A673 (cell line): ENCODE measurements at places on chromosomes 6 and 20. TPM values are rescaled to one million over a fixed set of nuclear protein-coding genes. Genes with fewer than 3 reads are reported as not detected.

DNMT3B gene
- 3.8 and 5.7 TPM in 2 replicates for total RNA-seq

OPN5 gene
- total RNA-seq = not detected in 2 replicates

DNA sequence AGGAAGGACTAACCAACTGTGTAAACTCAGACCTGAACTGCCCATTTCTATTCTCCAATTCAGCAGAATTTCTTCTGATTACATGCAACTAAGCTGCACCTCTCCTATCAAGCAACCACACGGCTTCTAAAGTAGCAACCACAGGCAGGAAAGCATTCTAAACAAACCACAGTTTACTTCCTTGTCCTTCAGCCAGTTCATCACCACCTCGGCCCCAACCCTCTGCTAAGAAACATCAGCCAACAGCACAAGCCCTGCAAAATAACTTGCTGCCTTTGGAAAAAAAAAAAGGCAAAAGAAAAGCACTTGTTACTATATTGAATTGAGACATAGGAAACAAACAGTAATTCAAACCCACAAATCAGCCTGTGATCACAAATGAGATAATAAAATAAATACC is 140.3 kb downstream of the NFATC2 start:
- peaks cover 4% of the 10 kb centered on the region for H3K4me1 ChIP-seq
- no peak for DNase-seq
- H3K27ac ChIP-seq = no peak overlapping the region
- no peak overlapping the region for H3K4me3 ChIP-seq
- H3K27me3 ChIP-seq = no peaks in the 10 kb centered on the region

DNA sequence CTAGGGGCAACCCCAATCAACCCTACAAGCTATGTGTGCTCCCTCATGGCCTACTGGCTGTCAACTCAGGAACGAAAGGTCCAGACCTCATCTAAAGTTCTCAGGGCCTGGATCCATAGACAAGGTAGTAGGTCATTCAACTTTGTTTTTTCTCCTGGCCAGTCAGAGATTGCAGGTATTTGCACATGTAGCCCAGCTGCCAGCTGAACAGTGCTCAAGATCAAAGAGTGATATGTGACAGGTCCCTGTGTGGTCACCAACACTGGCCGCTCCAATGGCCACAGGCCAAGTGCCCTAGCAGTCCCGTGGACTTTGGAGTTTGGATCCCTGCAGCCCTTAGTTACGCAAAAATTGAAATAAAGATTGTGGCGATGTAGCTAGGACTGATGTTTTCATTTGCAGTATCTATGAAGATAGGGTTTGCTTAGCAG is 60.6 kb upstream of the ATXN1 start:
- no peaks in the 10 kb centered on the region for H3K4me1 ChIP-seq
- no peak overlapping the region for H3K27ac ChIP-seq
- no peak for DNase-seq
- no peak overlapping the region for H3K4me3 ChIP-seq

DNA sequence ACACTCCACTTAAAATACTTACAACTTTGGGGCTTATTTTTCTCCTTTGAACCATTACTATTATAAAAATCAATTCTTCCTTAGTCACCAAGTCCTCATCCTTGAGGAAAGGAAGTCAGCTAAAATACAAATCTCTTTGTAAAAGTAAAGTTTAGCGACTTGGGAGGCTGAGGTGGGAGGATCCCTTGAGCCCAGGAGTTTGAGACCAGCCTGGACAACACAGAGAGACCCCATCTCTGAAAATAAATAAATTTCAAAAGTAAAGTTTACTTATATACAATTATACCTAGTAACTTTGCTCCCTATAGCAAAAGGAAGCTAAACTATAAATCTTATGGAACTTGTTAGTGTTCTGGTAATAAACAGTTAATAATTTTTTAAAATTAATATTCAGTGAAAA is 40.4 kb downstream of the MYB start:
- no peaks in the 10 kb centered on the region for H3K27me3 ChIP-seq
- H3K27ac ChIP-seq = no peak overlapping the region
- no peak overlapping the region for H3K4me3 ChIP-seq
- no peak for DNase-seq
